ENCODE measurements at places on chromosomes 2 and 18.

DNA sequence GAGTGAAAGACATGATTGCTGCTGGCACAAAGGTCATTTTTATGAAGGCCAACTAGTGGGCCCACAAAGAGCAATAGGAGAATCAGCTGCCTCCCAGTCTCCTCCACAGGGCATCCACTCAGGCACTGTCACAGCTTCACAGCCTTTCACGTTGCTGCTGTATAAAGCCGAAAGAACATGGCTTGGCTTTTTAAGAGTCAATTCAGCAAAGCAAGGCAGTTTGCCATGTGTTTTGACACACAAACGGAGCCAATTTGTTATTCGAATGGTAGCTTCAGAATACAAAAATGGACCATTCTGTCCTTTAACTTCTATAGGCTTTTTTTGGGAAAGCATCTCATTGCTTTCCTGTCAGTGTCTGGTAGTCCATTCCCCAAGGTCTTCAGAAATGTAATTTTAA, 283.4 kb upstream of the PARD3B start:
- DNase-seq: no peak

DNA sequence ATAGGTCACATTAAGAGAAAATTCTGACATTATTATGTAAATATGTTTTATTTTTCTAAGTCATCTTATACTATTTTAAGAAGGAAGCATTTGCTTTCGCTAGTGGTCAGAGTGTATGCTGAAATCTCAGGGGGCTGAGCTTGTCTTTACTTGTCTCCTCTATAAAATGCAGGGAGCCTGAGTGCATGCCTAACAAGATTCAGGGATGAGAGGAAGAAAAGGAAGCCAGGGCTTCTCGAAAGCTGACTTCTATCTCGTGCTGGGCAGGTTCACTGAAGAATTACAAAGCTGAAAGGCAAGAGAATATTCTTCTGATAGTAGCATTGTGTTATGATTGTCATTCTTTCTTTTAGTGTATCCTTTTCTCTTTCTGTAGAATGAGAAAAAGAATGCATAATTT, 467.4 kb downstream of the SOX11 start:
- DNase-seq: no peak

- no peak for DNase-seq
Measured at GRCh38 chr2:177124371-177124770, 88.2 kb upstream of the HNRNPA3 start.

DNA sequence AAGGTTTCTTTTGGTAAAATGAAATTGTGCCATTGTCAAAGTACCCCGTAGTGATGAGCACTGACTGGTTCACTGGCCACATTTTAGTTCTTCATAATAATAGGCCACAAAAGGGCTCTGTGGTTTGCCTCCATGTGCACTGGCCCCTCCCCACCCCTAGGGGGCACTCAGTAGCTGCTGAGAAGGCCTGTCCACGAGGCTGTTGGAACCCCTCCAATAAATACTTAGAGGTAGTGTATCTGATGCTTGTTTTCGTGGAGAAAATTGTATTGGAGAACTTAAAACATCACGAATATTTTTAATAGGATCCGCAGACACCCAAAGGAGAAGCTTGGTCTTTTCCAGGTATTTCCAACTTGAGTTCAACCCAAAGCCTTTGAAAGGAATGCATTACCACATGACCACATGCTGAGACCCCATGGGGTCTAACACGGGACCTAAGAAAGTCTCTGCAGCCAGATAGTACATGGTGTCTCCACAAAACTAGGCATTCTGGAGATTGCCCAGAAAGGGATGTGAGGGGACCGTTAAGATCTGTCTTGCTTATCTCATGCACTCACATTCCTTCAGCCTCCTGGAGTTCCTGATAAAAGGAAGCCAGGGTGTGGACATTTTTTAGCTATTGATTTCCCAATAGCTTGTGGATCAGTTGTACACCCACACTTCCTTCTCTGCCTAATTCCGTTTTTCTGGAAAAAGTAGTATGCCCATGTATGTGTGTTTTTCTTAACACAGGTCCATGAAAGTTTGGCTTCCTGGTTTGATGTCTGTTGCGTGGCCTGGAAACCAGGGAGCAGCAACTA, 28.5 kb upstream of the NOSTRIN start:
- peak; percentile 31 for DNase-seq

DNA sequence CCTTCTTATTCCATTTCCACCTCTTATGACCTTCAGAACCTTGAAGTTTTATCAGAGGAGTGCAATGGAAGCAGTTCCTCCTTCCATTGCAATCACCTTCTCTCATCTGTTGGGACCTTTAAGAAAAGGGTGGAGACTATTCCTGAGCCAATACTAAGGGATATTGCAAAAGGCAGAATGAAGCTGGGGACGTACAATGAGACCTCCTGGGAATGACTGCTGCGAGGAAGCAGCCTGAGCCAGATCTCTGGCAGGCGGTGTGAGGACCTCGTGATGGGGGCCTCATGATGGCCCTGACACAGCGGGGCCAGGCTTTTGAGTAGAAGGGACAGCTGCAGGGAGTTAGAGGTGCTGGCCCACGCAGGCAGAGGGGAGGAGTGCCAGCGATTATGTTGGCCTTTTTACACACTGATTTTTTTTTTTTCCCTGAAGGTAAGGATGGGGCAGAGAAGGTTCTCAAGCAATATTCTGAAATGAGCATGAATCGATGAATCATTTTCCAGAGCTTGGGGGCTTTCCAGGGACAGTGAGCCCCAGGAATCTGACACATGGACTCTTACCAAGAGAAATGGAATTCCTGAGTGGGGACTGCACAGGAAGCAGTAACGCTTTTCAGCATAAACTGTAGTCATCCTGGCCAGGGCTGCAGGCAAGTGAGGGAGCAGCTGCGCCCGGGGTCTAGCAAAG, 40.0 kb upstream of the LAPTM4A start:
- DNase-seq: peak; percentile 69
